ENCODE measurements at places on chromosomes 2 and 18. TPM values are rescaled to one million over a fixed set of nuclear protein-coding genes. Genes with fewer than 3 reads are reported as not detected.

The ANKRD12 gene
- 274 TPM for total RNA-seq

The AFF3 gene
- total RNA-seq = 20.7 TPM

The NAT8 gene
- not detected for total RNA-seq

The ANKRD30BL gene
- total RNA-seq = not detected

- DNase-seq = no peak
Observed at GRCh38 chr18:58639751-58640427, 11.0 kb upstream of the ALPK2 start.

DNA sequence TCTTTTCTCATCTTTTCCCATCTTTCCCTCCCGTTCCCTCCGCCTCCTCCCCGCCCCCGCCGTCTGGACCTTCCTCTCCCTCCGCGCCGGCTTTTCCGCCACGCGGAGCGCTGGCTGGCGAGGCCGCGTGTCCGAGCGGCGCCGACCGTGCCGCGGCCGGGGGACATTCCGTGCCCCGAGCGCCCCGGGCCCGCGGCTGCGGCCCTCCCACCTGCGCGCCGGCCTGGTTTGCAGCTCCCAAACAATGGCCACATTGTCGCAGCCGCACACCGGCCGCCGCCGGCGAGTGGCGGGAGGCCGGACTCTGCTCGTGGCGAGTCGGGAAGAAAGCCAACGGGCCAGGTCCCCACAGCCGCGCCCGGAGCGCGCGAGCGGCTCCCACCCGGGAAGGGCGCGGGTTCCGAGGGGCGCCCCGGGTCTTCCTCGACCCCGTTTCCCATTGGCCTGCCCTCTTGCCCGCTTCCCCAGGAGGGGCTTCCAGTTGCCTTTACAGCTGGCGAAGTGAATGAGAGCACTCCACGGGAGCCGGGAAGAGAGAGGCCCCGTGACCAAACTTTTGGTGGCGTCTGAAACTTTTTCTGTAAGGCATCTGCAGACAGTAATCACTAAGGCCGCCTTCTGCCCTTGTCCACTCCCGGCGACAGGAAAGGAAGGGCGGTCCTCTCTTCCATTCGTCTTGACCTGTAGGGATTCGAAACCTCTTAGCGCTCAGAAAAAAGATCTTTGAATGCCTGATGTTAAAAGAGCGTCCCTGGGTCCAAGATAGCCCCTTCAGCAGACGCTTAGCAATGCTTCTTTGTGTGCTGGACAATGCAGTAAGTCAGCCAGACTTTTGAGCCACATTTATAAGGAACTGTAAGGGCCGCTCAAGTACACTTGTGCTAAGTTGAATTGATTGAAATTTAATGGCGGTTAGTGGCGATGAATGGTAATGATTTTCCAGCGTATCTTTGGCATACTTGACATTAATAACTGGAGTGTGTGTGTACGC is 6.2 kb downstream of the GLI2 start:
- DNase-seq = no peak

- DNase-seq = no peak
Observed at GRCh38 chr18:63539904-63540510, 2.2 kb upstream of the SERPINB12 start.

GRCh38 chr18:8373486-8373885 is 235.8 kb upstream of the RAB12 start:
- no peak for DNase-seq

DNA sequence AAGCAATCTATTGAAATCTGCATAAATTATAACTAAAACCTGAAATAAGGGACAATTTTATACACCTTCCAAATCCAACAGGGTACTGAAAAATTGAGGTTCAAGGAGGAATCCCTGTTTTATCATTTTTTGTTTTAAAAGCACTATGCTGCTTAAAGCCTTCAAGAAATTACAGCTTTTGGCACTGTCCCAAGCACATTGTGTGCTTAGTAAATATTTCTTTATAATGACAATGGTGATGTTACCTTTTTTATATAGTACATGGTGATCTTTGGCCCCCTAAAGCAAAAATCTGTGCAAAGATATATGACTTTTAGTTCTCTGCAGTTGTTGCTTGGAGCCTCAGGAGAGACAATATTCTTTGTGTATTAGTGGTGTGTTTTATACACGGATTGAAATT is 71.6 kb upstream of the EFEMP1 start:
- DNase-seq = no peak

The MC4R gene
- total RNA-seq = not detected

GRCh38 chr2:237096911-237097310 is 11.2 kb downstream of the COPS8 start:
- DNase-seq = no peak

DNA sequence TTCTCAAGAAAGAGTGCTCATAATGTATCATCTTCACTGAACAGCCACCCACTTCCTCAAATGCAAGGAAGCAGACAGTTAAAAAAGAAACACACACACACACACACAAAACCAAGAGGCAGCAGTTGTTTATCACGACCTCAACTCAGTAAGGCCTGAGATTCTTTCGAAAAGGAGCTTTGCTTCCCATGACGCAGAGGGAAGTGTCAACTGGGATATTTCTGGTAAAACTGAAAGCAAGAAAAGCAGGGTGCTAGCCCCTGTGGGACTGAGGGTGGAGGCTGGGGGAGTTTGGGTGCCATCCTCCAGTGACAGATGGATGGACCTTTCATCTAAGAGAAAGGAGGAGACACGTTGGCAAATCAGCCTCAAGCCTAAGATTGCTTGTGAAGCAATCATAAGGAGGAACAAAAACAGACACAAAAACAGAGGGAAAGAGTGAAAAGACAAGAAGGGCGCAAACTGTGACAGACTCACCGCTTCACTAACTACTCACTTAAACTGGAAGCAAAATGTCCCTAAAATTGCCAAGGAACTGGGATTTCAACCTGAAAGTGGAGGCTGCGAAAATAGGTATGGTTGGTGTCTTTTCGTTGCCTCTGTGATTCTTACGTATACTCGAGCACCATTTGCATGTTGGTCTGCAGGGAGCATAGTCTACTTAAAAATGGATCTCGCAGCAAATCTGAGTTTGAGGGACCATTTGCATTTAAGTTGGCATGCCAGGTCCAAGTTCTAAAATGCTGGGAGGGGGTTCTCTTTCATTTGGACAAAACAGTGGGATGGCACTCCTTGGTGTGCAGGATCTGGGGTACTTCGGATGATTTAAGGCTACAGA is at the start of gene ARHGAP25:
ARHGAP25 (plus strand) TSS at position 124 of the 838 bp plus-strand sequence; CDS start at position 513, 389 bp downstream.
- DNase-seq = peak; percentile 71

- no peak for DNase-seq
Observed at GRCh38 chr2:63046552-63046951, 4.1 kb upstream of the OTX1 start.

The MC5R gene
- not detected for total RNA-seq

The WNT10A gene
- 4.2 TPM for total RNA-seq

- DNase-seq = no peak
Observed at GRCh38 chr2:152062125-152063091, 36.4 kb downstream of the CACNB4 start.

The RNU2-63P gene
- total RNA-seq = 28.7 TPM

The GPR75 gene
- total RNA-seq = 3.3 TPM

The CASP10 gene
- total RNA-seq = 29.0 TPM

DNA sequence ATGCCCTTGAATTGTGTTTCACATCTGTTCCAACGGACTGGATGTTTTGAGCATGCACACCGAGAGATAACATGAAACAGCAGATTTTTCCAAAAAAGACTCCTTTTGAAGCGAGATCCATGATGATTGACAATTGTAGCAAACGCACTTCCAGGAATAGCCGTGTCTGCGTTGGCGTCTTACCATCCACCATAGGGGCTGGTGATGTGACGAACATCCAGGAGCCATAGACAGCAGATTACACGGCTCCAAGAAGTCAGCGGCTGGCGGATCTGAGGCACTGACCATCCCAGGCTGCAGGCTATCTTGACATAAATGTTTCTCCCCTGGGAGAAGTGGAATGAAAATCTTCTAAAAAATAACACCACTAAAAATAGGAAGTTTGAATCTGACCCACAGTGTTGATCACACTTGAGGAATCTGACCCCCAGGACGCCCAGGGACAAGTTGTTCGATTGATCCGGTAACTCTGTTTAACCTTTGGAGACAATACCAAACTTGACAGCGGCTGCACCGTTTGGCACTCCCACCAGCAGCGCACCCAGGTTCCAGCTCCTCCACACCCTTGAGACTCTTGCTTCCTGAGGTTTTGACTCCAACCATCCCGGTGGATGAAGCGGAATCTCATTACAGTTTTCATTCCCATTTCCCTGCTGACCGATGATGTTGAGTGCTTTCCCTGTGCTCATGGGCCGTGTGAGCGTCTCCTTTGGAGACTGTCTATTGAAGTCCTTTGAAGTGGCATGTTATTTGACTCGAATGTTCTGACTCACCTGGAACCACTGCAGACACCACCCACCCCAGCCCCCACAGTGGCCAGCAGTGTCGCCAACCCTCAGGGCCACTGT is 140.0 kb upstream of the GPC1 start:
- no peak for DNase-seq

Measured in naive thymus-derived CD4-positive, alpha-beta T cell (primary cell).